ENCODE measurements at places on chromosomes 3 and 15. TPM values are rescaled to one million over a fixed set of nuclear protein-coding genes. Genes with fewer than 3 reads are reported as not detected.

DNA sequence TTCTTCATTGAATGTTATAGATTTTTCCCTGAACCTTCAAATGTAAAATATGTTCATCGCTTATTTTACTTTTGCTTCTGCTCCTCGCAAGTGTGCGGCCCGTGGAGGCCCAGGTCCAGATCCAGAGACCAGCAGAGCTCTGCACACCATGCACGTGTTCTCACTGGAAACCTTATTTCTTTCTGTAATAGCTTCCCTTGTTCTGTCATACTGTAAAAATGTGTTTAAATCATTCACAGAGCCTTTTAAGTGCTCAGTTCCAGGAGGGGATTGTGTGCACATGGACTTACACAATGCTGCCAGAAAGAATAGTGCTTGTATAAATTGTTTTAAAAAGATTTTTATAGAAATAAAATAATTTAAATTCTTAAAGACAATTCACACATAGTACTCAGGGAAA is 359.3 kb downstream of the GABRG3 start:
- DNase-seq: no peak

GRCh38 chr15:32959077-32959476 is 235.4 kb downstream of the FMN1 start:
- no peak for DNase-seq

DNA sequence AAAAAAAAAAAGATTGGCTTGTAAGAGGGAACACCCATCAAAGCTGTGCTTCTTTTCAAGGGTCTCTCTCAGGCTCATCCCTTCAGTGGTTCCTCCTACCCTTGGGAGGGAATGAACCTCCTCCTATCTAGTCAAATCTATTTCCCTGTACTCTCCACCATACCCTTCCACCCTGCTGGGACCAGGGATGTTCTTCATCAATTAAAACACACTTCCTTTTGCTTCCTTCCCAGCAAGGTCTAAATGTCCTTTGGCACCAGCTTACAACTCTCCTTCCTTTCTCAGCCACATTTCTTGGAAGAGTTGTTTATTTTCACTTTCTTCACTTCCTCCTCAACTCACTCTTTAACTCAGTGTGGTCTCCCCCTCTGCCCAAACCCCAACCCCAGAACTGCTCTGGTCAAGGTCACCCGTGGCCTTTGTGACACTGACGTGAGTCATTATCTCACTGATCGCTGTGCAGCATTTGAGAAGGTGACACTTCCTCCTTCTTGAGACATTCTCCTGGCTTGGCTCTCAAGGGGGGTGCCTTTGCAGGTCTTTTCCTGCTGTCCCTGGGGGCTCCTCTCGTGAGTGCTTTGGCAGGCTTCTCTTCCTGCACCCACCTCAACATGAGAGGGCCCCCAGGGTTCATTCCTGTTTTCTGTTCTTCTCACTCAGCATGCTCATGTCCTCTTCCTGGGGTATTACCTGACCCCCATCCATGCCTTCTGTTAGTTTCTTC is 210.5 kb upstream of the TLE3 start:
- no peak for DNase-seq

DNA sequence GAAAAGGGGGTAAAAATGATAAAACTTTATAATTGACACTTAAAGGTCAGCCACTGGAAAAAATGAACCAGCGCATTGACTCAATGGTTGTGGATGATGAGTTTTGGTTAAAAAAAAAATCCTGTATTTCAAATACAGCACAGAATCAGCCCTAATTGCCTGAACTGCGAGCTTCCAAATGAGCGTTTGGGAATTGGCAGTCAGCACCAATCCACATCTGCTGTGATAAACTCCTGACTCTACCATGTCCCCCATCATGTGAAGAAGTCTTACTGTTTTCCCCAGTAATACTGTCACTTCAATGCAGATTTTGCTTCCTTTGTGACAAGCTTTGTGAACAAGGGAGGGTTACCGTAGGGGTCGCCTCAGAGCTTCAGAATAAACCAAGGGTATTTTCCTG is 235.4 kb downstream of the EBLN2 start:
- no peak for DNase-seq

The MEGF11 gene
- total RNA-seq: 0.03 TPM

The GRK7 gene
- total RNA-seq: not detected
